ENCODE measurements at places on chromosomes 6 and 20. TPM values are rescaled to one million over a fixed set of nuclear protein-coding genes. Genes with fewer than 3 reads are reported as not detected.

DNA sequence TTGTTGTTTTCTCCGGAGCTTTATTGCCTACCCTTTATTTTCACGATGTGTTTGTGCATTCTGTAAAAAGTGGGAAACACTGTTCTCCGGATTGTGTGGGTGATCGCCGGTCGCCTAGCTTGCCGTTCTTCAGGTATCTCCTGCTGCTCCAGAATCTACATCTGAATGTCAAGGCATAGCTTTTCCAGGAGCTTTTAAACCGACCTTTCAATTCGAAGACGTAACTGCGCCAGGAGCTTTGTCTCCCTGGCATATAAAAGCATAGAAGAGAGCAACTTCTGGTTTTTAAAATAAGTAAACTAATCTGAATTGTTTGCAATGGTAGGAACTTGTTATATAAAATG lies 96.0 kb downstream of the HFE start:
- DNase-seq = no peak

DNA sequence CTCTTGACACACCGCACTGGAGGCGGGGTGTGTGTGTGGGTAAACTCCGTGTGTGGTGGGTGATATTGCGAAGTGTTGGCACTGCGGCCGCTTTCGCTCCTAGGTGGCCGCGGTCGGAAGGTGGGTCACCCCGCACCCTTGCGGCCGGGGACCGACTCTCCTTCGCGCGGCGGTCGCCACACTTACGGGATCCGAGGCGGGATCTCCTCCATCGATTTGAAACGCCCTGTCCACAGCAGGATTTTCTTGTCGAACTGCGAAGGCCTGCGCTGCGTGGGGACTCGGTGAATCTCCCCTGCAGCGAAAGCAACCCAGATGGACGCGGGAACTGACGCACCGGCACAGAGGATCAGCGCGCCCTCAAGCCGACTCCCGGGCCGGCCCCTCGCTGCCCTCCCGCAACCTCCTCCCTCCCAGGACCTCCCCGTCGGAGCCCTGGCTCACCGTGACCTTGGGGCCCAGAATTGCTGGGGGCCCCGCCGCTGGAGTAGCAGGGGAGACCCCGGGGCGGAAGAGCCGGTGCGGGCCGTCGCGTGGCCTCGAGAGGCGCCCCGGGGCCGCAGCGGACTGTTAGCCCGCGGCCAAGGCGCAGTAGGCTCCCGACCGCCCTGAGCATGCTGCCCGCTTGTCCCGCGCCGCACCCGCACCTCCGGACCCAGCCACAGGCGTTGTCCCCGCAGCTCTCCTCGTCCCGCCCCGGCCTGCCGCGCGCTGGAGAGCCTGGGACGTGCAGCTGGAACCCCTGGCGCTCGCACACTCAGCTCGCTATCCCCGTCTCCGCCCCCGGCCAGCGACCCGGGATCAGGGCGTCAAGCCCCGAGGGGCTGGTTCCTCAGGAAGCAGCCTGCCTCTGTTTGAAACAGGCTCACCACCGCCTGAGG lies at the start of gene FAM162B:
TSS of gene FAM162B (minus strand) at position 759 of the 881 bp plus-strand sequence. CDS start at position 616, 143 bp downstream.
- no peak for DNase-seq

Gene GMEB2
- 5.8 TPM for total RNA-seq

- no peak for DNase-seq
These were observed 94.7 kb downstream of the CLIC5 start for GRCh38 chr6:45920819-45921511.

- no peak for DNase-seq
These were observed 7.0 kb downstream of the KIAA1755 start for GRCh38 chr20:38253571-38253970.

DNA sequence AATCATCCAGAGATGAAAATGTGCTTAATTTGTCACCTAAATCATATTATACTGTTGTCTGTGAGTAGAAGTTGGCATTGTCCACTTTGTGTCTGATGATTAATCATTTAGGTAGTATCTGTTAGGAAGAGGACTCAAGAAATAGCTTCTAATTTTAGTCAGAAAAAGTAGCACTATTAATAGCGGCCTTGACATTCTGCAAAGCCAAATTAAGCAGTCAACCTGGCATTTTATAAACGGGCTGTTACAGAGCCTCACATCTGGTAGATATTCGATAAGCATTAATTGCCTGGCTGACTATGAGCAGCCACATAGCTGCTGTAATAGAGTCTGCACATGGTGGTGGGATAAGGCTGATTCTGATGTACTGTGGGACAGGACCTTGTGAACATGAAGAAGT lies 99.5 kb downstream of the KLHL32 start:
- no peak for DNase-seq

Gene TTLL9
- total RNA-seq = not detected

DNA sequence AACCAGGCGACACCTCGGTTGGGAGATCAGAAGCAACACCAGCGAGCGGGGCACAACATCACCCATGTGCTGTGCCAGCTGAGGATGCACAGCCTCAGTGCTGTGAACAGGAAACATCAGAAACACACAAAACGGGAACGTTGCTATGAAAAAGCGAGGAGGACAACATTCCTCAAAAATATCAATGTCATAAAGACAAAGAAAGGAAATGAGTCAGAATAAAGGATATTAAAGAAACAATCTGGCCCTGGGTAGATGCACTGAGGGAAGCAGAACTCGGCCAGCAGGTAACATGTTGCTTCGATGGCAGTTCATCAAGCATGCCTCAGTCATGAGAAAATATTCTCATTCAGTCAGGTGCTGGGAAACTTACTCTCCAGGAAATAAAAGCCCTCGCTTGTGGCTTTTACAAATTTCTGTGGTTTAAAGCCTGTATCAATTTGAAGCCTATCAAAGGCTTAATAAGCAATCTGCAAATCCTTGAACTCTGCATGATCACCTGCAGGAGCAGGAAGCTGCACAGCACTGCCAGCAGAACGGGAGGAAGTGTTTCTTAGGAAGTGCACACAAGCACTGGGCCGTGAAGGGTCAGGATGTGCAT lies 77.5 kb downstream of the GINS1 start:
- no peak for DNase-seq

GRCh38 chr6:38975621-38976049 lies 72.9 kb upstream of the GLP1R start:
- no peak for DNase-seq

Gene SLC4A11
- not detected for total RNA-seq

GRCh38 chr6:135037541-135037940 lies 17.1 kb downstream of the HBS1L start:
- no peak for DNase-seq

GRCh38 chr6:125508793-125509192 lies 207.0 kb upstream of the HDDC2 start:
- DNase-seq = no peak

Gene HCRTR2
- total RNA-seq = not detected

GRCh38 chr6:132369526-132369925 lies 31.7 kb downstream of the MOXD1 start:
- no peak for DNase-seq

Gene DDO
- total RNA-seq = 4.4 TPM

Gene LY86
- total RNA-seq = 5.2 TPM

DNA sequence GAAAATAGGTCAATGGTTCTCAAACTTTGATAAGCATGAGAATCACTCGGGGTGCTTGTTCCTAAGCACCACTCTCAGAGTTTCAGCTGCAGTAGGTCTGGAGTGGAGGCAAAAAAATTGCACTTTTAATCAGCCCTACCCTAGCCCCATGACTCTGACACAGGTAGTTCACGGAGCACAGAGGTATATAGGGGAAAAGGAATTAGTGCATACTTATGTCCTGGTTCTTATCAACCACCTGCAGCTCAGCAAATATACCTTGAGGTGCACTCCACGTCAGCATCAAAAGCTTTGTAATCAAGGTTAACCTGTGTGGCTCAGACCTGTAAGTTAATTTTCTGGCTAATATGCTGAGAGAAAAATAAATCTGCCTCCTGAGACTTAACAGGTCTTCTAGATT lies 138.8 kb upstream of the HMGN3 start:
- no peak for DNase-seq

Gene TP53INP2
- 59.5 TPM for total RNA-seq

GRCh38 chr6:164109770-164110140 lies 695.2 kb downstream of the QKI start:
- DNase-seq = no peak

Gene TSPYL1
- 87.5 TPM for total RNA-seq

GRCh38 chr6:107805504-107805903 lies 18.6 kb downstream of the SCML4 start:
- no peak for DNase-seq

- no peak for DNase-seq
These were observed 10.6 kb downstream of the PFDN4 start for GRCh38 chr20:54218470-54218869.

Gene LAMA4
- 47.1 TPM for total RNA-seq

Measured in right atrium auricular region (tissue), 2 donors.